Activated CD4-positive, alpha-beta T cell treated with anti-CD3 and anti-CD28 coated beads for 1 hour (primary cell): ENCODE measurements at places on chromosomes 16 and 17.
A peak's percentile ranks its signal among the peaks of the same experiment; 100 is the strongest.

GRCh38 chr16:51562891-51563290, 411.8 kb upstream of the SALL1 start:
- DNase-seq: no peak

GRCh38 chr17:16398270-16399267, 16.8 kb upstream of the TRPV2 start:
- DNase-seq: no peak

GRCh38 chr17:20009302-20010098, at the start of gene SPECC1:
TSS of gene SPECC1 (plus strand) at chr17:20009359. CDS start at chr17:20096652, 87,293 bp downstream.
- DNase-seq: peak; percentile 80

DNA sequence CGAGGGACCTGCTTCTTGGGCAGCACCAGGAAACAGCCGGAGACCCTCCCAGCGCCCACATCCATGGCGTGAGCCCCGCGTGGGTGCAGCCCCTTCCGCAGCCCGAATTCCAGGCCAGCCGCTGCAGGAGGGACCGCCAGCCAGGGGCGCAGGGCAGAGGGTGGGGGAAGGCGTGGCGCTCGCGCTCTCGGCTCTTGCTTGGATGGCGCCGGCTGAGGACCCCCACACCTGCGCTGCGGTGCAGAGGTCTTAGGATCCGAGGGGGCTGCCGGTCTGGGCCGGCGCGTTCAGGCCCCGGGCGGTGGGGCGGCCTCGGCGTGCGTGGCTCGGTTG, 28.8 kb downstream of the ACTG1 start:
- no peak for DNase-seq

DNA sequence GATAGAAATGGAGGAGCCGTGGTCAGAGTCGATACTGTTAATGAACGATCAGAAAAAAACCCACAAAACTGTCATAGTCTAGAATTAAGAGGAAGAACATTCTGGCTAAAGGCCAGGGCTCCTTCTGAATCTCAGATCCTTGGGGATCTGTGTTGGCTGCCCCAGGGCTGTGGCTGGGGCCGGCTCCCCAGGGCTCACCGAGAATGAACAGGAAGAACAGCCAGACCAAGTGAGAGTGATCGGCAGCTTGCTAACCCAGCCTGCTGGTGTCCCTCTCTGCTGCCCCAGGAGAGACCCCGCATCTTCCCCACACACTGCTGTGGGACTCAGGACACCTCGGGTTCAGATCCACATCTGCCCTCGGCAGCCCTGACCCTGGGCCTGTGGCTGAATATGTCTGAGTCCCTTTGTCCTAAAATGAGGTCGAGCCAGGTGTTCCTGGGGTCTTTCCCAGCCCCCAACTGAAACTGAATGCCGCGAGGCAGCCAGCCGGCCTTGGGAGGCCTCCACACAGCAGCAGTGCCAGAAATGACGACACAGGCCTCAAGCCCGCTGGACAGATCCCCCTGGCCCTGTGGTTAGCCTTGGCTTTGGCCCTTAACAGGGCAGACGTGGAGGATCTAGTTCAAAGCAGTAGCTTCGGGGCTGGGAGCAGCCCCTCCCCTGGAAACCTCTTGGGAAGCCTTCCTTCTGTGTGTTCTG, 23.9 kb upstream of the CLEC18A start:
- DNase-seq: no peak

- no peak for DNase-seq
These were observed 72.3 kb downstream of the GP2 start for GRCh38 chr16:20255002-20255401.

DNA sequence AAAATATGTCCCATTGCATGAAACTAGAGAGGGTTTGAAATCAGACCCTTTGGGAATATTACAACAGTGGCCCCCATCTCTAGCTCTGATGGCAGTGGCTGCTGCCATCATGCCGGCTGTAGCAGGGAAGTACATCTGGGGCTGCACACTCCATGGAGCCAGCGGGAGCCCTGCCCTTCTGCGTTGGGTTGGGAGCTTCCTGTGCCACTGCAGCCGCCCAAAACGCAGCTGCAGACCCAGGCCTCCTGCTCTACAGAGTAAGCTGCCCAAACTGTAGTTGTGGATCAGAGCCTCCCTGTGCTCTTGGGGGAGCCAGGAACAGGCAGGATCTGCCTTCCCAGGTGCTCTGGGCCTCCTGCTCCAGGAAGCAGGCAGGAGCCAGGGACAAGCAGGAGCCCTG, 450.0 kb downstream of the HS3ST3B1 start:
- DNase-seq: no peak

DNA sequence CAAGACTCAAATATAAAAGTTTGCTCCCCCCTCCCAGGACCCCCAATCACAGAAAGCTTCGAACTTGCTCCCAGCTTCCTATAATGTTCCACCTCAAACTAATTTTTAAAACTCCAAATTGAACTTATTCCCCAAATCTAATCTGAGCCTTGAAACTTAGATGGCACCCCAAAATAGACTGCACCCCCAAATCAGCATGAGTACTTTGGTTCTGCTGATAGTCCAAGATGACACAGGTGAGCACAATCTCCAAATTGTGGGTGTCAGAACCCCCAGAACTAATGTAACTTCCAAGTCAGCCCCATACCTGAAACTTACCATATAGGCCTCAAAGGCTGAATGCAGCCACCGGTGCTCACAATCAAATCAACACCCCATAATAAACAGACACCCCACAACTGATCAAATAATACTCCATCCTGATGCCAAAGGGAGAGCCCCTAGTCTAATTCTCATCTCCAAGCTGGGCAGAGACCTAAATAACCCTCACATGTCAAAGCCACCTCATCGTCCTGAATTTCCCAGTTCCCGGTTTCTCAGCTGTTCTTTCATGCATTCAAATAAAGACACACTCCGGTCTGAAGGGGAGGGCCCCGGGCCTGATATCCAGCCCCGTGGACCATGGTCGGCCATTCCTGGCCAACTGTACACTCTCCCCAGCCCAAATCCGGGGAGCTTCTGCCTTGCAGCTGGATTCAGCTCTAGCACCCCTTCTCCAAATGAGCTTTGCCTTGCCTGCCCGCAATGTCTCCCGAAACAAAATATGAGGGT, 1.8 kb upstream of the BCL6B start:
- DNase-seq: no peak

DNA sequence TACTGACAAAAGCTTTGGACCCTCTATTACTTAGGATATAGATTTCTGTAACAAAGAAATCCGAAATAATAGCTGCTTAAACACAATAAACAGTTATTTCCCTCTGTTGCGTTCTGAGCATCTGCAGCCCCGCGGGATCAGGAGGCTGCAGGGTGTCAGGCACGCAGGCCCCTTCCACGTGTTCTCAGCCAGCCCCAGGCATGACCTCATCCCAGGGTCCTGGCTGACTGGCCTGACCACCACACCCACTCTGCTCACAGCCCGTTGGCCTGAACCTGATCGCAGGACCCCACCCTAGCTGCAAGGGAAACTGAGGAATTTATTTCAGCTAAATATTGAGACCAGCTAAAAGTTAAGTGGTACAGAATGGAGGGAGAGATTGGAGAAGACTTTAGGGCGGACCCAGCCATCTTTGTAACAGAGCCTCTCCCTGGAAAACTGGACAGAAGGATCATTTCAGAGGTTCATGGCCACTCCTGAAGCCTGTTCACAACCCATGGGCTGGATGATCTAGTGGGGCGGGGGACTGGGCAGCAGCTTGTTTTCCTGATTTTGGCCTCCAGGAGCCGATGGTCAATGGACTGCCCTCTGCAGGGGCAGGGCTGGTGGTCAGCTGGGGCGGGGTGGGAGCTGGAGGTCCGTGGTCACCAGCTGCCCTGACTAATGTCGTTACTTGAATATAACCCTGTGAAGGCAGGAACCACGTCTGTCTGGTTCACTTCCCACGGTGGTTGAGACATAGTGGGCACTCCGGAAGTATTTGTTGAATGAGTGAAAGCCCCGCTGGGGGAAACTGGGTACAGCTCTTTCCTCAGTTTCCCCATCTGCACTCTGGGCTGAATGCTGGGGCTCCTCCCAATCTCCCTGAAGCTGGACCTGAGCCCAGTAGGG, 10.9 kb downstream of the CETP start:
- no peak for DNase-seq

DNA sequence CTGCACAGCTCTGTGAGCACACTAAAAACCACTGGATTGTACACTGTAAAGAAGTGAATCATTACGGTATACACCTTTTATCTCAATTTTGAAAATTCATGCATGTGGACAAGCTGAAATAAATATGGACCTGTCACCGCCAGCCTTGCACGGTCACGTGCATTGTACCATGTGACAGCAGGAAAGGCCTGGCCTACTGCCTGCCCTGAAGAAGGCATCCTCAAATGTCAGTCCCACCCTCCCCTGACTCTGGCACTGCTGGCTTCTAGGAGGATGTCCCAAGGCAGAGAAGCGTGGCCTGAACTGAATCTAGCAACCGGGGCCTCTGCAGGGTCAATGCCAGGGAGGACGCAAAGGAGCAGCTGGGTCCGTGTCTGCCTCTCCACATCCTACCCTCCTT, 34.6 kb downstream of the SLC38A8 start:
- no peak for DNase-seq
